Suprapubic skin (tissue), 4 donors: ENCODE measurements at places on chromosomes 6 and 20.

- DNase-seq: no peak
- H3K4me1 ChIP-seq: no peaks in the 10 kb centered on the region
These were observed 33.3 kb downstream of the TNFRSF21 start for GRCh38 chr6:47276377-47276776.

- no peaks in the 10 kb centered on the region for H3K36me3 ChIP-seq
- H3K4me3 ChIP-seq: no peak overlapping the region
- H3K27ac ChIP-seq: peak overlapping the region; percentile 85
These were observed 14.3 kb upstream of the FAM135A start for GRCh38 chr6:70398783-70399728.

- no peaks in the 10 kb centered on the region for H3K36me3 ChIP-seq
- H3K4me1 ChIP-seq: peaks cover 28% of the 10 kb centered on the region
- H3K4me3 ChIP-seq: no peak overlapping the region
- no peak for DNase-seq
- no peak overlapping the region for H3K27ac ChIP-seq
These were observed 96.6 kb upstream of the NXT1 start for GRCh38 chr20:23254034-23254433.

DNA sequence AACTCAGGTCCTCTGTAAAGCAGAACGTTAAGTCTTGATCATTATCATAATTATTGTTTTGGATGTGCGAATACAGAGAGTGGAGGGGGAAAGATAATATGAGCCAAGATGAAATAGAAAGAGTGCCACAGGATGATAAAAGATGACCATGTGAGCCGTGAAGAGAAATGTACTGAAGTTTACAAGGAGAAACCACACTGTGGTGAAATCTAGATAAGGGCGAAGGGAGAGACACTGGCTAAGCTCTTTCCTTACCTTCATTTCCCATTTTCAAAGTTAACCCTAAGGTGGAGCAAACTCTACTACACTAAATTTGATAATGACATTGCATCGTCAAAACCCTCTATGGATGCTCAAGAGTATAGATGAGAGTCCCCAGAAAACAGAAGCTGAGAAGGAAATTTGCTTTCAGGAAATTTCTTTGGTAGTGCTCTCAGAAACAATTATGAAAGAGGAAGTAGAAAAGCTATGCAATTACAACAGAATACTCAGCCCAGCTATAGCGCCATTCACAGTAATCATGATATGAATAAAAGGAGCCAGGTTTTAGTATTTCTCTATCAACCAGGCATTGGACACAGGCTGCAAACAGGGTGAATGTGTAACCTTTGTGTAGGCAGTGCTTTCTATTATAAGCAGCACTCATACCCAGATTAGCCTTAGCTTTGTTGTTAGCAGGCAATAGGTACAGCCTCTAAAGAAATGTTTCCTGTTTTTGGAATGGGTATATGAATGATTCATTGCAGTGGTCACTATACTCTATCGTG, 1080.7 kb downstream of the GRIK2 start:
- H3K4me1 ChIP-seq: no peaks in the 10 kb centered on the region
- no peaks in the 10 kb centered on the region for H3K27me3 ChIP-seq

- H3K27ac ChIP-seq: no peak overlapping the region
- H3K4me3 ChIP-seq: no peak overlapping the region
- DNase-seq: no peak
- H3K27me3 ChIP-seq: no peaks in the 10 kb centered on the region
- H3K36me3 ChIP-seq: peaks cover 38% of the 10 kb centered on the region
These were observed 97.9 kb upstream of the TMEM181 start for GRCh38 chr6:158461954-158462353.
